ENCODE measurements at places on chromosomes 13 and 19.
A peak's percentile ranks its signal among the peaks of the same experiment; 100 is the strongest.

GRCh38 chr19:18687740-18688465, 4.4 kb downstream of the CRTC1 start:
- DNase-seq: no peak

DNA sequence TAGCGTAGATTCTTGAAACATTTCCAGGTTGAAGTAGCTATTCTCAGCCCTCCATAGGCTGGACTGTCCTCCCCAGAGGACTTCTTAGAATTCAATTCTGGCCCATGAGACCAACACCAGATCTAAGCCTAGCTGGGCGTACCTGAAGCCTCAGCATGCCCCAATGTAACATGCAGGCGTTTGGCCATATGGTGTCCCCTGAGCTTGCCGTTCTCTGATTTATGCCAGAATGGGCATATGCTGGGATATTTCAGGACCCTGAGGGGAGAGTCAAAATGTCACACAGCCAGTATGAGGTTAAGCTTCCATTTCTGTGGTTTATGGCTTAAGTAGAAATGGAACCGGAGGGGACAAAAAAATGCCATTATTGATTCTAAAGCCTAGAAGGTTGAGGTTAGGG, 317.7 kb upstream of the OBI1 start:
- no peak for DNase-seq

DNA sequence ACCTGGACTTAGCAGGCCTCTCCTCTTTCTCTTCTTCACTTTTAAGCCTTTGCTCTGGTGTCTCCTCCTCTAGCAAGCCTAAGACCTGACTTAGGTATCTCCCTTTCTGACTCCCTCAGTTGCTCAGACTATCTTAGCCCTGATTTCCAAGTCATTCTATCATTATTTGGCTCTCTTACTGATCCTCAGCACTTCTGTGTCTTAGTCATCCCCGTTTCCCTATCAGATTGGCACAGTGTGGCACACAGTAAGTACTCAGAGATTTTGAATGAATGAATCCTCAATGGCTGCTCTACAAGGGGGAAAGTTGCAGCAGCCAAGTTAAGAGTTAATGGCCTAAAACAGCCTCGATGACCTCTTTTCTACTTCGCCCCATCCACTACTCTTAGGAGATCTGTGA, 8.2 kb downstream of the KCTD12 start:
- peak; percentile 54 for DNase-seq

DNA sequence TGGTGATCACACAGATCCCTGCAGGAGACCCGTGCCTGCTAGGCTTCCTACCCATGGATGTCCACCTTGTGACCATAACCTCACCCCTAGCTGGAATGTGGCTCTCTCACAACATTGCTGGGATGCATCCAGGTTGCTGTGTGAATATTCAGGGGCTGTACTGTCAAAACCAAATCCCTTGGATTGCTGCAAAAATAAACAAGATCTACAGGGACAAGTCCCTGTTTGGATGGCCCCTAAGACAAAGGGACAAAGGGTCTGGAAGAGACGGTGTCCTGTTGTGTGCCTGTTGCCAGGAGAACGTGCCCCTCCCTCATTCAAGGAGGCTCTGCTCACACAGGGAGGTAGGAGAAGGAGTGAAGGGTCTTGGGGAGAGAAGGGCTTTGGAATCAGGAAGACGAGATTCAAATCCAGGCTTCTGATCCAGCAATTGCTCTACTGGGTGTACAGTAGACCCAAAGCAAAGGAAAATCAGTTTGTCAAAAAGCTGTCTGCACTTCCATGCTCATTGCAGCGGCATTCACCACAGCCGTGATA, 89.2 kb upstream of the WASF3 start:
- DNase-seq: no peak

DNA sequence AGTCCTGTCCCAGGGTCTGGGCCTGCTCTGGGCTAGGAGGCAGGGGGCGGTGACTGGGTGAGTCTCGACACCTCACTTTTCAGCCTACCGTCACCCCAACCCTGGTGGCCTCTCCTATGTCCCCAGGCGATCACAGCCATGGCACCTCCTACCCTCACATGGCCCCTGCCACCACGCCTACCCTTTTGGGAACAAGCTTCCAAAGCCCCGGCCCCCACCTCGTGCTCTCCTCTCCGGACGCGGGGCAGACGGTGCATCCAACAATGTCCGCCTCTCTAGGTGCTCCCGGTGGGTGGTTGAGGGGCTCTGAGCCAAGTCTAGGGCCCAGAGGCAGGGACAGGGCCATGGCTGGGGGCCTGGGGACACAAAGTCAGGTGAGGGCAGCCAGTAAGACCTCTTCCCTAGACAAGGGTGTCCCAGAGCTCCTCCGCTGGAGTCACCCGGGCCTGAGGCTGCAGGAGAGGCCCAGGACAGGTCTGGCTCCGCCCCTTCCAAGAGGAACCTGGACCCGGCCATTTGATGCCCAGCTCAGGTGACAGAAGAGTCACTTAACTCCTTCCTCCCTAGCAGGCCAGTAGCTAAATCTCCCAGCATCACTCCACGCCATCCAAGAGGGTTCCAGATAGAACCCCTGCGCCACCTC, at the start of gene SYNE4:
Gene SYNE4, minus strand, starts transcription at position 478 of the 643 bp plus-strand sequence. Its CDS starts 132 bp downstream, at position 346.
- peak; percentile 12 for DNase-seq

DNA sequence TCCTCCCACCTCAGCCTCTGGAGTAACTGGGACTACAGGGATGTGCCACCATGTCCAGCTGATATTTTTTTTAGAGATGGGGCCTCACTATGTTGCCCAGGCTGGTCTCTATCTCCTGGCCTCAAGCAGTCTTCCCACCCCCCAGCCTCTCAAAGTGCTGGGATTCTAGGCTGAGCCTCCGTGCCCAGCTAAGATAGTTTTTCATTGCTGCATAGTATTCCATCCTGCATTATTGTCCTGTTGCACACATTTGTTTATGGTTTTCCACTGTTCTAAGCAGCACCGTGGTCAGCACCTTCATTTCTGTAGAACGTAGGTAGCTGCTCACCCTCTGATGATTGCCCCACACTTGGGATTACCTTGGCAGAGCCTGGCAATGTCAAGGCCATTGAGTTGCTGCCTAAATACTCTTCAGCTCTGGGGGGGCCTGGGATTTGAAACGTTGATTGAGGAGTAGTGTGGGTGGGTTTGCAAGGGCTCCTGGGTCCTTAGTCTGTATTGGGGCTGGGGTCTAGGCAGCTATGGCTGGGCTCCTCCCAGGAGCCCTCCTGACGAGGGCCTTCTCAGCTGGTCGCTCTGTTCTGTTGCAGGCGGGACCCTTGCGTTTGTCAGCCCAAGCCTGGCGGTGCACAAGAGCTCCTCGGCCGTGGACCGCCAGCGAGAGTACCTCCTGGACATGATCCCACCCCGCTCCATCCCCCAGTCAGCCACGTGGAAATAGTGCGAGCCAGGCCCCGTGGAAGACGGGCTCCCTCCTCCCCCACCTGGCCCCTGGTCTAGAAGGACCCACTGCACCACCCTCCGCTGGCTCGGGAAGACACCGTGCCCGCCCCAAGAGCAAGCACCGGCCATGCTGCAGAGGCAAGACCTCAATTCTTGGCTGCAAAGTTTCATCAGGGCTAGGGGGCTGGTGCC, 10.3 kb downstream of the TSSK6 start:
- no peak for DNase-seq

- DNase-seq: no peak
Measured at GRCh38 chr19:29111576-29111975, 101.4 kb downstream of the UQCRFS1 start.

- DNase-seq: peak; percentile 71
Measured at GRCh38 chr13:100235311-100235901, 146.5 kb downstream of the PCCA start.

DNA sequence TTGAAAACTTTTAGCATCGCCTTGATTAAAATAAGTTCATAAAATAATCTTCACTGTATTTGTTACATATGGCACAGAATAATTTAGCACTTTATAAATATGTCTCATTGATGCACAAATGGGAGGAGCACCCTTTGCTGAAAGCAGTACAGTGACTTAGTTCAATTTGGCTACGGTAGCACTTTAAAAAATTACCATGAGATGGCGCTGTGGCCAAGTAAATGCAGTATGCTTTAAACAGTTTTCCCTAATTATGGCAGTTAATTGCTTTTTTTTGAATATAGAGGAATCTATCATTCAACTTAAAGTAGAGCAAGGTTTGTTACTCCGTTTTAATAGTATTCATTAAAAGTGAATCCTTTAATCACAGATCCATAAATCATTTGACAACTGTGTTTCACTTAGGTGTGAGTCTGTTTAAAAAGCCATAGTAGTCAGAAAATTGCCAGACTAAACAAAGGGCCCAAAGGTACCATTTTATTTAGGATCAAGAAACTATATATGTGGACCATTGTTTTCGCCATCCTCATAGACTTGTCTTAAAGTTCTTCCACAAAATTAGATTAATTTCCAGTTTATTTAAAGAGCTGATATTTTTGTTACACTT, 34.7 kb upstream of the ESD start:
- DNase-seq: peak; percentile 57

DNA sequence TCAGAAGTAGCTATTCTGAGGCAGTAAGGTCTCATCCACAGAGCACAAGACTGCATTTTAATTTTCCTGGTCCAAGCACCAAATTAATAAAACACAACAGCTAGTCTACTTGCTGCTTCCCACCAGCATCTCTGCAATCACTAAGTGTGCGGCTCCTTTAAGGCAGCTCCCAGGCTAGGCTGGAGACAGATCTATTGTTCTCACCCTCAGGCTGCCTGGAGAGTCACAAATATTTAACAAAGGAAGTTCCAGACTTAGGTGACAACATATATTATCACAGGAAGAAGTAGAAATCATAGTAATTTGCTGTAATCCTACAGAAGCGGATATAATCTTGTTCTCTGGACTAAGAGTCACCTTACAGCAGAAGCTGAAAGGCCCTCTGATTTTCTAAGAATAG, 2.2 kb upstream of the EID2 start:
- no peak for DNase-seq

GRCh38 chr13:100280681-100281080, 191.8 kb downstream of the PCCA start:
- peak; percentile 38 for DNase-seq

- no peak for DNase-seq
Measured at GRCh38 chr13:48153186-48153585, 58.3 kb upstream of the MED4 start.

GRCh38 chr13:76293751-76294150, 592.5 kb downstream of the KCTD12 start:
- DNase-seq: peak; percentile 34

DNA sequence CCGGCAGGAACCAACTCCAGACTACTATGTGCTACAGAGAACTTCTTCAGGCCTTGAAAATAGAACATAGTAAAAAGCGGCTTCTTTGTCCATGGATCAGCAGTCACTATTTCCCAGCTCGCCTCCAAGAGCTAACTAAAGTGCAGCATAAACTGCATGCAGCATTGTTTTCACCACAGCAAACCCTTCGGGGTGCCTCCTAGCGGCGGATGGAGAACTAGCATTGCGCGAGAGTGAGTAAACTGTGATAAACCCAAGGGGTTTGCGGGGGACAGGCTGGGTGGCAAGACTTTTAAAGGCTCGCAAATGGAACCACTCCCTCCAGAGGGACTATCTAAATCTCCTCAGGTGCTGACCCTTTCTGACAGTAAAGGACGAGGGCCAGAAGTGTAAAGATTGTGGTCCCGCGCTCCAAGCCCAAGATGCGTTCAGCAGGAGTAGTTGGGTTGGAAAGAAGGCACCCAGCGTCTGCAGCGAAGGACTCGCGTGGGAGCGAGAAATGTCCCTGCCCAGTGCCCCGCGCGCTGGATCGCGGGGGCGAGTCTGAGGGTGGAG, 21.5 kb upstream of the SGCG start:
- peak; percentile 72 for DNase-seq

- peak; percentile 20 for DNase-seq
Measured at GRCh38 chr13:75139291-75139690, 342.7 kb downstream of the TBC1D4 start.

DNA sequence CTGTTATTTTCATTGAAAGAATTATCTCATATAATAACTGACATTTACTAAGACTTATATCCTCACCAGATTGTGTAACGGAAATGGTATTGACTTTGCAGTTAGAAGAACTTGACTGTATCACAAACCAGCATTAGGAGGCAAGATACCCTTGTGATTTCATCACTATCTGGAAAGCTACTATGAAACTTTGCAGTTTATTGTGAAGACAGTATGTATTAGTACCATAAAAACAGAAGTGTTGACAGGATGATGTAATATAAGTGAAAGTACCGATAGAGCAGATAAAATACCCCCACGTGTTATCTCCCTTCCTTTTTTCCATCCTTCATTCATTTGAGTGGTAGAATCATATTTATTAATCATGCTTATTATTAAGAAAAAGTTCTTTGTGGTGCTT, 365.7 kb upstream of the KLHL1 start:
- no peak for DNase-seq

DNA sequence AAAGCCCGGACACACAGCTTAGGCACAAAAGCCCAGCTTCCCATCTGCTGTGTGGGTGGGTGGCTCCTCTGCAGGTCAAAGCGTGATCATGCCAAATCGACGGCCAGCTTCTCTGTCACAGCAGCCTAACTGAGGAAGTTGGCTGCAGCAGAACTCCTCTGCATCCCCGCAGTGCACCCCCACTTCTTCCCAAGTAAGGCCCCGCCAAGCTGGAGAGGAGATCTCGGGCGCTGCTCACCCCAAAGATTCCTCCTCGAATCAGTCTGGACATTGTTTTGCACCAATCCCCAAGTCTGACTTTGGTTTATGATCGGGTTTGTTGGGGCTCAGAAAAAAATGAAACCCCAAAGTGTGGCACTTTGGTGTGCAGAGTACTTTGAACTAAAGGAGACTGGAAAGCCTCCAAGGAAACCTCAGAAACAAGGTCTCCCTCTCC, 19.7 kb upstream of the CPB2 start:
- no peak for DNase-seq

DNA sequence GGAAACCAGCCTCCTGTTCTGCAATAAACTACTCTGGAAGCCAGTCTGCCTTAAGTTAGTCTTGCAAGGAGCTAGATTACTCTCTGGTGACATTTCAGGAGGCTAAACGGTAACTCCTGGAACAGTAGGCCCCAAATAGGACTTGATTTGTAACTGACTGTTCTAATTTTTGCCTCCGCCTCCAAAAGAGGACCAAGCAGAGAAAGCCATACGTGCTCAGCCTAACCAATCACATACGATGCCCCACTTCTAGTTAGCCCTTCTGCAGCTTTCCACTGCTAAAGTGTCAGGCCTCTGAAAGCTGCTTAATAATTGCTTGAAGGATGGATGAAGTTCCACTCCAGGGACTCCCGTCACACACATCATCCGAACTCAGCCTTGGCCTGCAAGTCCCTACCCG, 744 bp downstream of the ZNF805 start:
- DNase-seq: peak; percentile 57

DNA sequence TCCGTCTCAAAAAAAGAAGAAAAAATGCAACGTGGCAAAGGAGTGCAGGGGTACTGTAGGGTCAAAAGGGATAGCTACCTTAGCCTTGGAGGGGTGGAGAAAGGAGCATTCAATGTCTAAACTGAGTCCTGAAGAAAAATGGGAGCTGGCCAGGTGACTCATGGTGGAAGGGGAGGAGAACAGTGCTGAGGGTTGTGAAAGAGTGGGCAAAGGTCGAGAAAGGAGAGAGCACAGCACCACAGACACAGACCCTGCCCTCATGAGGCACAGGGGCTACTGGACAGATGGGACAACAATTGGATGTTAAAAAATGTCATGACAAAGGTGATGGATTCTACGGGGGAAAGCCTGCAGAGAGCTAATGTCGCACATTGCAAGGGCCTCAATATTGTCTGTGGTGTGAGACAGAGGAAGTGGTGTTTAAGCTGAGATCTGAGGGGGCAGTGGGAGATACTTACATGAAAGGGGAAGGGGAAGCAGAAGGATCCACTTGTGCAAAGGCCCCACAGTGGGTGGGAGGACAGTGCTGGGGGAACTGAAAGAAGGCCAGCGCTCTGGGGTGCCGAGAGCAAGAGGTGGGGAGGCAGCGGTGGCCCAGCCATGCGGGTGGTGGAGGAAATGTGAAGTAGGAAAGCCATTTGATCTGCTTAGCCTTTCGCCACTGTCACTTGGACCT, 42.9 kb upstream of the URAD start:
- DNase-seq: no peak
